ENCODE measurements at places on chromosomes 12 and 14.

DNA sequence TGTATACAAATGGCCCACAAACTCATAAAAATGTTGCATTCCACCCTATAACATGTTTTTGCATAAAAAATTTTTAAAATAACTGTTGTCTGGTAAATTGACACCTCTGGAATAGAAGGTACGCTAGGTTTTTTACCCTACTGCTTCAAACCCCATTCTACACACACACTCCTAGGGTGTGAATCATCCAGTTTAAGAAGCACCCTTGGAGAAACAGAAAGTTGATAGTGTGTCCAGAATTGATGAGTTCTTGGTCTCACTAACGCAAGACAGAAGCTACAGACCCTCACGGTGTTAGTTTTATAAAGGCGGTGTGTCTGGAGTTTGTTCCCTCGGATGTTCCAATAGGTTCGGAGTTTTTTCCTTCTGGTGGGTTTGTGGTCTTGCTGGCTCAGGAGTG, 158.5 kb downstream of the KLRB1 start:
- DNase-seq = no peak

DNA sequence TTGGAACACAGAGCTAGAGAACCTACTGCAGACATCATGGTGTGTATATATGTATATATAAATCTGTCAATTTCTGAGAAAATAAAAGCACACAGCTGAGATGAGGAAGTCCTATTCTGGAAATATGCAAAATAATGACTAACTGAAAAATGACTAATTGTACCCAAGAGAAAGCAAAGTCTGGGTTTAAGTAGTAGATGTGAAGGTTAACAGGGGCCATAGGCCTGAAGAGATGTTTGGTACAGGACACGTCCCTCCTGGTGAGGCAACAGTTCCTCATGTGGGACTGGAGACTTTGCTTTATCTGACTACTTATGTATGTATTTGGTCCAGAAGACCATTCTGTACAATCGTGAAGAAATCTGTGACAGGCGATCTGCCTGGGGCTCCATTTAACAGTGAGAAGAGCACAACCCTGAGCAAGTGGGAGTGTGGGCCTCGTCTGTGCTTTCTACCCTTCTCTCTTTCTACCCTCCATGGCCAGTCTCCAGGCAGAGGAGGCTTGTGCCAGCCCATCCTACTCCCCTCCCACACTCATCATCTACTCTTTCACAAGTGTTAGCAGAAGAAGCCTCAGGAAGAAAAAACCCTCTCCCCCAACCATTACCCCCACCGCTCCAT, 67.5 kb downstream of the SLC41A2 start:
- DNase-seq = no peak

GRCh38 chr14:77041881-77042545, 13.5 kb upstream of the IRF2BPL start:
- no peak for DNase-seq

DNA sequence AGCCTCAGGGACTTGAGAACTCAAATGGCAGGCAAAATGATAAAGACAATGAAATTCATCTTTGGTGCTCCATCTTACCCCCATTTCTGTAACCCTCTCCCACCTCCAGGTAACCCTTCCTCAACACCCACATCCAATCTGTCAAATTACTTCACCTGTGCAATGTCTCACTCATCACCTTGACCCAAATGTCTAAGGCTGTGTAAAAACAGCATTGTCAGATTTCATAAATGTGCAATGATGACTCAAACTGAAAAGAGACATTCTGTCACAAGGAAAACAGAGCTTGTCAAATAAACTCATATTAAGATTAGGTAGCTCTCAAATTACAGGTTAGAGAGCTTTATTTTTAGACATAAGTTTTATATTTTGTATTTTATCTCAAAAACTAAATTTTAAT, 19.9 kb upstream of the COCH start:
- no peak for DNase-seq

- DNase-seq = no peak
Observed at GRCh38 chr12:68206446-68206845, 19.2 kb downstream of the IL26 start.

- DNase-seq = no peak
Observed at GRCh38 chr12:101885912-101886561, 8.7 kb downstream of the DRAM1 start.

- DNase-seq = no peak
Observed at GRCh38 chr12:53070877-53071492, 8.2 kb downstream of the SPRYD3 start.

GRCh38 chr14:94685166-94685581, 73.0 kb downstream of the SERPINA3 start:
- no peak for DNase-seq

DNA sequence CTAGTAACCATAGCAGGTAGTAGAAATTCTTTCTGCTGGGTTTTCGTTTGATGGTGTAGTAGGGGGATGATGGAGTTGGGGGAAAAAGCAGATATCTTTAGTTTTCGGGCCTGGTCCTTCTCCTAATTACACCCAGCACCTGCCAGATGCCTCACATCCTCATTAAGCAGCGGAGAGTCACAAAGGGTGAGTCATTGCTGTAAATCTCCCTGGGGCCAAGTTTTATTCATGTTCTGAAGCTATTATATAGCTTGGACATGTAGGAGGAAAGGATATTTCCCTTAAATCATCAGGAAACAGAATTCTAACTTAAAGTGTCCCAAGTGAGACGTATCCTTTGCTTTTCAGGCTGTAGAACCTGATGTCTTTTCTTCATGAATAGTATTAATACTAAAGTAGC, 4.9 kb upstream of the NECAP1 start:
- no peak for DNase-seq

- DNase-seq = no peak
Observed at GRCh38 chr12:127648321-127648720, 618.6 kb upstream of the TMEM132C start.

DNA sequence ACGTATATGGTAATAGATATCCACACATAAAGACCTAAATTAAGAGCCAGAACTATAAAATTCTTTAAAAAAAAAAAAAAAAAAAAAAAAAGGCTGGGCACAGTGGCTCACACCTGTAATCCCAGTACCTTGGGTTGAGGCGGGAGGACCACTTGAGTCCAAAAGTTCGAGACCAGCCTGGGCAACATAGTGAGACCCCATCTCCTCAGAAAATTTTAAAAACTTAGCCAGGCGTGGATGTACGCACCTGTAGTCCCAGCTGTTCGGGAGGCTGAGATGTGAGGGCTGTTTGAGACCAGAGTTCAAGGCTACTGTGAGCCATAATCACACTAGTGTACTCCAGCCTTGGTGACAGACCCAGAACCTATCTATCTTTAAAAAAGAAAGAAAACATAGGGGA, 4.3 kb downstream of the BTBD7 start:
- DNase-seq = no peak

GRCh38 chr12:53201639-53202038, 5.4 kb downstream of the ITGB7 start:
- no peak for DNase-seq

DNA sequence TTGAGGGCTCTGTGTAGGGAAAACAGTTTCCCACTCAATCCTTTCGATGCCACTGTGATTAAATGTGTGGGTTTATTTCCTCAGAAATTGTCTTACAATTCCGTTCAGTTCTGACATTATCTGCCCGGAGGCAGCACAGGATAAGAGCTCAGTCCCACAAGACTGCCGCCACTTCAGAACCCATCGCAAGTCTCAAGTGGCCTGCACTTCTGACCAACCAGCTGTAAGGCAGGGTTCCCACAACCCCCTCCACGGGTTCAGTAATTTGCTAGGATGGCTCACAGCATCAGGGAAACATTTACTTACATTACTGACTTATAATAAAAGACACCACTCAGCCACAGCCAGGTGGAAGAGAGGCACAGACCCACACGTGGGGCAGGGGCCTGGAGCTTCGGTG, 17.2 kb downstream of the BDKRB2 start:
- no peak for DNase-seq

DNA sequence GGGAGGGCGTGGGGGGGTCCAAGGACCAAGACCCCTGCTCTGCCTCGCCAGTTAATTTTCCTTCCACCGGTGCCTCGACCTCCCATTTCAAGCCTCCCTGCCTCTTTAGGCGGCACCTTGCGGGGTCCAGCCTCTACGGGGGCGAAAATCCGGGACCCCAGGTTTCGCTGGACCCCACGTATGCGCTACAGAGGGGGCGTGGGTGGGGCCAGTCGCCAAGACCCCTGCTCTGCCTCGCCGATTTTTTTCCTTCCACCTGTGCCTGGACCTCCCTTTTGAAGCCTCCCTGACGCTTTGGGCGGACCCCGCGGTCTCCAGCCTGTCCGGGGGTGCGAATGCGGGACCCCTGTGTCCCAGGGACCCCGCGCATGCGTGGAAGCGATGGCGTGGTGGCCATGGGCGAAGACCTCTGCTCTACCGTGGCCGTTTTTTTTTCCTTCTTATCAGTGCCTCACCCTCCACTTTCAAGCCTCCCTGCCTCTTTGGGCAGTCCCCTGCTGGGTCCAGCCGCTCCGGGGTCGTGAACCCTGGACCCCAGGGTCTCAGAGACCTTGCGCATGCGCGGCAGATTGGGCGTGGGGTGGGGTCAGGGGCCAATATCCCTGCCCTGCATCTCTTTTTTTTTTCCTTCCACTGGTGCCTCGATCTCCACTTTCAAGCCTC, 324.2 kb downstream of the ALG10 start:
- no peak for DNase-seq

- DNase-seq = no peak
Observed at GRCh38 chr12:12922191-12922616, 29.8 kb downstream of the GPRC5D start.

DNA sequence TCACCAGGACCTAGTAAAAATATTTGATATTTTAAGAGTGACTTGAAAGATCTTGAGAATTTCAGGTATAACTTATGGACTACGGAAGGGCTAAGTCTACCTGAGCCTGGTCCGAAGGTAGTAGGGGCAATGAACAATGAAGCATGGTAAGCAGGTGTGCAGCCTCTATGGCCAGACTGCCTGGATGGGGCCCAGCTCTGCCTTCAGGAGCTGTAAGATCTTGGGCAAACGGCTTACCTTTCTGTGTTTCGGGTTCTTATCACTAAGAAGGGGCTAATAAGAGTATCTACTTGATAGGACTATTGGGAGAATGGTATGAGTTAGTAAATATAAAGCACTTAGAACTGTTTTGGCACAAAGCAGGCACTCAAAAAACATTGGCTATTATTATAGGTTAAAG, 19.1 kb upstream of the WASHC3 start:
- DNase-seq = no peak

DNA sequence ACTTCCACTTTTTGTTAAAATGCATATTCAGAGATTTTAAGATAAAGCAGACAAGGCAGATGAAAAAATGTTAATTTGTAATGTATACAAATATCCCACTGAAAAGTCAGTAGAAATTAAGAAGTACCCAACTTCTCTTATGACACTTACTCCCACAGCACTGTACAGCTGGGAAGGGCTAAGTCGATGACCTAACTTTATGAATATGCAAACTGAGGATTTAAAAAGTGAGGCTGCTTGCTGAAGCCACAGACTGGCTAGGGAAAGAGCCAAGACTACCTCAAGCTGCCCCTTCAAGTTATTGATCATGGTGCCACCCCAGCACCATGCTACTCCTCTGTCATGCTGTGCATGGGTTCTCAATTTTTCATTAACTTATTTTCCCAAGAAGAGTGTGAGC, 17.0 kb downstream of the PPM1H start:
- no peak for DNase-seq

DNA sequence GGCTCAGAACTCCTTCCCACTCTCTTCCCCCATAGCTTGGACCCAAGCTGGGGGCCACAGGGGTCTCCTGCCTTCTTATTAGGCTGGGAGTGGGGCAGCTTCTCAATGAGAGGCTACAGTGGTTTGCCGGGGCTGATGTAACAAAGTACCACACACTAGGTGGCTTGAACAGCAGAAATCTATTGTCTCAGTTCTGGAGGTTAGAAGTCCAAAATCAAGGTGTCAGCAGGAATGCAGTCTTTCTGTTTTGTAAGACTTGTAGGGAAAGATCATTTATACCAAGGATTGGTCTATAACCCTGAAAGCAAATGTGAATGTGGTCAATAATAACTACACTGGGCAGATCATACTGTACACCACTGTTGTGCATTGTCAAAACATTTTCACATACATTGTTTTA, 124.5 kb upstream of the ARHGAP5 start:
- DNase-seq = no peak

DNA sequence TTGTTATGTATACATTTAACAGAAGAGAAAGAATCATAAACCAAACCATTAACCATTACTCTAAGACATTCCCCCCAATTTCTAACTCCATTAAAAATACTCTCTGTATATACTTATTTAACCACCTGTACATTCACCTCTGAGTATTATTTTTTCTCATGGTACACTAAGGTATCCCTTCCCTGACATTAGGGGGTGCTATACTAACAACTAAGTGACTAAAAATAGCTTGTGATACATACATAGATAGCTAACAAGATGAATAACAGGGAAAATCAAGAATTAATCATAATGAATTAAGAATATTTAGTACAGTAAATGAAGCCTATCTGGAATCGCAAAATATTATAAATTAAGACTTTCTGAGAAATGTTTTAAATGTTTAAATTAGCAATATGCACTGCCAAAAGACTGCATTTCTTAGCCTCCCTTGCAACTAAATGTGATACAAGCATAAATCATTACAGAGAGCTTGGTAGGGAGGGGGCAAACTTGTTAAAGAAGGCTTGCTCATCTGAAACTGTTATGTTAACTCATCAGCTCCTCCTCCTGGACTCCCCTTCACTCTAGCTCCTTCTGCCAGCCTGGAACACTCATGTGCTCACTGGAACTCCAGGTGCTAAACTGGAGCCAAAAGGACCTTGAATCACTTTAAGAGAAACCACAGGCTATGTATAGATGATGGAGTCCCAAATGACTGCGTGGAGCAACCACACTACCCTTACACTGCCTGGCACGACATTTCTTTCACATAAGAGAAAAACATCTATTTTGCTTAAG, 14.9 kb downstream of the C2CD5 start:
- peak; percentile 52 for DNase-seq

- no peak for DNase-seq
Observed at GRCh38 chr14:34843011-34843554, 32.1 kb downstream of the BAZ1A start.

DNA sequence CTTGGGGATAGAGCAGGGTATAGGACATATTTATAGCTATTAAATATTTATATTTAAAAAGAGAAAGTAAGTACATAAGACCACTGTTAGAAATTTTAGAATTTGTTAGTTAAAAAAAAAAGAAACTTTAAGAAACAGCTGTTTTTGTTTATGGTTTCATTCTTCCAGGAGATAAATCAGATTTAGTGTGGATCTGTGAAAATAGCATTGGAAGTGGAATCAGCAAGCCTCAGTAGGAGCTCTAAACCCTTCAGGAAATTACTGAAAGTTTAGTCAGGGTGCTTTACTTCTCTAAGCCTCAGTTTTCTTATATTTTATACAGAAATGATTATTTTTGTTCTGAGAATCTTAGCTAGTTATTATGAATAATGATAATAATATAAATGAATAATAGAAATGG, 316.0 kb upstream of the NOVA1 start:
- DNase-seq = no peak

All from CD4-positive, alpha-beta T cell treated with Interleukin-15 for 4 hours (primary cell).